ACHN (cell line): ENCODE measurements at places on chromosomes 7 and 10.
A peak's percentile ranks its signal among the peaks of the same experiment; 100 is the strongest.

GRCh38 chr7:159093351-159093971 is 51.2 kb downstream of the VIPR2 start:
- DNase-seq: no peak

GRCh38 chr7:13414661-13415107 is 574.8 kb downstream of the ETV1 start:
- no peak for DNase-seq

- DNase-seq: no peak
Observed at GRCh38 chr10:93076871-93077270, 3.2 kb downstream of the CYP26A1 start.

DNA sequence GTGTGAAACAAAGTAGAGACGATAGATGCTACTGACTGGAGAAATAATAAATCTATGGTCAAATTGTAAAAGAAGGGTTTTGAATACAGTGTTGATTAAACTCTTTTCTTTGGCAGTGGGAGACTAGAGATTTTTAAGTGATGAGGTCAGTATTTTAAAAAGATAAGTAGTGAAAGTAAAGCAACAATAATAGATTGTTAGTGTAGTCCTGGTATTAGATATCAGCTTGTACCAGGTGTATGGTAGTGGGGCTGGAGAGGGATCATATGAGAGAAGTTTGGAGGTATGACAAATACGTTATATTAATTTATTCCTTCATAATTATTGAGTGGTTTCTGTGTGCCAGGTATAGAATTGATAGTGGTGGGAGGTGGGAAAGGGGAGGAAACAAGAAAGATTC is 25.2 kb downstream of the PHTF2 start:
- DNase-seq: no peak

GRCh38 chr7:135409845-135410542 is 99.9 kb downstream of the CNOT4 start:
- DNase-seq: no peak

DNA sequence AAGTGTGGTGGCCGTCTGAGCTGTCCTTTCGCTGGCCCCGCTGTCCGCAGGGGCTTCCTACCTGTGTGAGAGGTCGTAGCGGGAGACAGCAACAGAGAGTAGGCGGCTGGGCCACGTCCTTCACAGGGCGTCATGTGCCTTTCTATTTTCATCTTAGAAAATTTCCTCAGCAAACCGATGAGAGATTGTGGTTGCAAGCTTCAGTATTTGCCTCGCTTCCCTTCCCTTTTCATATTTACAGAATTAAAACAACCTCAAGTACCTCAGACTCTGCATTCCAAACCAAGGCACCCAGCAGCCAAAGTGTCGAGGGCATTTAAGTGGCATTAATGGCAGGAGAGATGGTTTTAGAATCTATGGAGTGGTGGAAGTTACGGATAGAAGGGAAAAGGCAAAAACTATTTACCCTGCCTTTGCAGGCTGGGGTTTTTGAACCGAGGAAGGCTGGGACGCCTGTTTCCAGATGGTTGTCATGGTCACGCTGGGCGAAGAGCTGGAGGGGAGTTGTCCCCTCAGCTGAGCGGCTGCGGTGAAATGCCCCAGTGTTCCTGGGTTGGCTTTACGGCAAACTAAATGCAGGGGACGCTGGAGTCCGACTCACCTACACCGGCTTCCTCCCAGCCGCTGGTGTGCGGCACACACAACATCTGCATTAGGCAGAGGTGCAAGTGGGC is 41.9 kb downstream of the WIPI2 start:
- no peak for DNase-seq

DNA sequence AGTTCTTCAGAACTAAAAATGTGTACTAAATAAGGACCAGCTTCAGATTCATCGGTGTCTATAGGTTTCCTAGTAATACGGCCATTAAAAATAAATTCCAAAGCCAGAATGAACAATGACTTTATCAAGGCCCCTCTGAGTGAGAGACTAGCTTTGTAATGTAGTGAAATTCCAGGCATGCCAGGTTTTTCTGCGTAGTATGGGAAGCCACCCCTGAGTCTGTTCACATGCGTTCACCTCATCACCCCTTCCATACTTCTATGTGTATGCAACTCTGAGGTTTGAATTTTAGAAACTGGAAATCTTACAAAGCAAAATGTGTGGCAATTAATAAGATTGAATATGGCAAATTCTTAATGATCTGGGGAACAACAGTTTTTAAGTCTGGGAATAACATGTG is 24.5 kb downstream of the RNF32 start:
- no peak for DNase-seq

- DNase-seq: no peak
Observed at GRCh38 chr7:117555260-117555659, 75.4 kb downstream of the CFTR start.

DNA sequence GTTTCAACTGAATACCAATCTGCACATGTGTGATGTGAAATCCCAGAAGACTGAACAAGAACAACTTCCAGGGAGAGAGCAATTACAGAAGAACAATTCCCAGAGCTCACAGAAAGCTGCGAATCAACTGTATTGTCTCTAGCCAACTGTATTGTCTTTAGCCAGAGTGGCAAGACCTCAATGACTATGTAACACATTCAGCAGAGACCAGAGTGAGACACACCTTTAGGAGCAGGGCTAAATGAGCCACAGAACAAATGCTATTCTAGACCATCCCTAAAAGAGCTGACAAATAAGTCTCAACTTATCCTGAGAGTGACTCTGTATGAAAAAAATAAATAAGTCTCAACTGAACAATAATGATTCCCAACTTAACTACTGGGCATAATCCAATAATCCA is 72.0 kb downstream of the KMT2C start:
- DNase-seq: no peak

DNA sequence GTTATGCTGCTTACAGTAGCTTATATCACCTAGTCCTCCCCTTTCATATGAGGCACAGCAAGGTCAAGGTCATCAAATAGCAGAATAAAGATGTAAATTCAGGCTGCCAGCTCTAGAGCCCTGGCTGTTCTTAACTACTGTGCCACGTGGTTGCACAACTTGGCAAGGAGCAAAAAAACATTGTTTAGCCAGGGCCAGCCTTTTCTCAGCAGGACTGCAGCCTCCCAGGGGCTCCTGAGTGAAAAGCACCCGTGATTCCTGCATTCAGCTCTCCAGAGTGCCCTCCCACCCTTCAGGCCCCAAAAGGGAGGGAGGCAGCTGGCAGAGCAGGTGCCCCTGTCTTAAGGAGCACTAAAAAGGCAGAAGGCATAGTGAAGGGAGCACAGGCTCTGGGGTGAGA is 31.8 kb upstream of the TM9SF3 start:
- no peak for DNase-seq

DNA sequence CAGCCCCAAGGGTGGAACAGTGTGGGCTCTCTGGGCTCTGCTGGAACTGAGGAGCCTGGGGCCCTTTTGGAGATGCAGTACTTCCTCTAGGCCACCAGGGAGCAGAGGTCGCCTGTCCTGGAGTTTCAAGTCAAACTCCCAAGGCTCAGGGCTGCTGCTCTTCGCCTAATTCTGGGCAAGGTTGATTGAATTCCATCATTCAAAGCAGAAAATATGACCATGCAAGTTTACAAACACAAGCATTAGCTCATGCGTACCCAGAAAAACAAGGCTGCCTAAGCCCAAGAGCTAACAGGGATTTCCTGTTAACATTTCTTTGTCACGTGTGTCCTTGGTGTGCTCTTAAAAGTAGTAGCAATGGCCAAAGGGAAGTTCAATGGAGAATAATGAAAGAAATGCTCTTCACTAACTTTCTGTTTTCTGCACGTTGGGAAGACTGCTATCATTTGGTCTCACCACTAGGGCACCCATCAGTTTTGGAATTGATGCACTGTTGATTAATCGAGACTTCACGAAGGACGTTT is 20.1 kb downstream of the LDB3 start:
- DNase-seq: peak; percentile 71

- no peak for DNase-seq
Observed at GRCh38 chr7:91367812-91368578, 103.8 kb downstream of the FZD1 start.

GRCh38 chr10:62587011-62587410 is 212.8 kb downstream of the ZNF365 start:
- DNase-seq: no peak

- DNase-seq: no peak
Observed at GRCh38 chr10:77667426-77668324, 30.1 kb upstream of the KCNMA1 start.

DNA sequence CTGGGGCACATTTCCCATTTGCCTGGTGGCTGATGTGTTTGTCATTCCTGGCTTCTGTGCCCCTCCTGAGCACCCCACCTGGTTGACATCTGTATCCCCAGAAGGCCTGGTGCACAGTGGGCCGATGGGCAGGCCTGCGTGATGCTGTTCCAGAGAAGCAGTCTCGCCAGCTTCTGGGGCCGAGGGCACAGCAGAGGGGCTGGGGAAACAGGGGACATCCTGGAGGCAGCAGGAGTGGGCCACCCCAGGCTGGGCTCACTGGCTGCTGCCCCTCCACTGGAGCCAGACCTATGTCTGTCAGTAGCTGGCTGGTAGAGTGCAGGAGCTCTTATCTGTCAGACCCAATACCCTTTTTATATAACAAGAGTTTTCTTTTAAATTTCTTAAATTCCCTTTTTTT is 896 bp upstream of the MYL7 start:
- DNase-seq: no peak

- no peak for DNase-seq
Observed at GRCh38 chr7:27030393-27031050, 65.3 kb downstream of the HOXA1 start.

GRCh38 chr7:90626013-90626412 is 29.9 kb downstream of the CDK14 start:
- DNase-seq: peak; percentile 18
